ENCODE measurements at places on chromosomes 13 and 19.

DNA sequence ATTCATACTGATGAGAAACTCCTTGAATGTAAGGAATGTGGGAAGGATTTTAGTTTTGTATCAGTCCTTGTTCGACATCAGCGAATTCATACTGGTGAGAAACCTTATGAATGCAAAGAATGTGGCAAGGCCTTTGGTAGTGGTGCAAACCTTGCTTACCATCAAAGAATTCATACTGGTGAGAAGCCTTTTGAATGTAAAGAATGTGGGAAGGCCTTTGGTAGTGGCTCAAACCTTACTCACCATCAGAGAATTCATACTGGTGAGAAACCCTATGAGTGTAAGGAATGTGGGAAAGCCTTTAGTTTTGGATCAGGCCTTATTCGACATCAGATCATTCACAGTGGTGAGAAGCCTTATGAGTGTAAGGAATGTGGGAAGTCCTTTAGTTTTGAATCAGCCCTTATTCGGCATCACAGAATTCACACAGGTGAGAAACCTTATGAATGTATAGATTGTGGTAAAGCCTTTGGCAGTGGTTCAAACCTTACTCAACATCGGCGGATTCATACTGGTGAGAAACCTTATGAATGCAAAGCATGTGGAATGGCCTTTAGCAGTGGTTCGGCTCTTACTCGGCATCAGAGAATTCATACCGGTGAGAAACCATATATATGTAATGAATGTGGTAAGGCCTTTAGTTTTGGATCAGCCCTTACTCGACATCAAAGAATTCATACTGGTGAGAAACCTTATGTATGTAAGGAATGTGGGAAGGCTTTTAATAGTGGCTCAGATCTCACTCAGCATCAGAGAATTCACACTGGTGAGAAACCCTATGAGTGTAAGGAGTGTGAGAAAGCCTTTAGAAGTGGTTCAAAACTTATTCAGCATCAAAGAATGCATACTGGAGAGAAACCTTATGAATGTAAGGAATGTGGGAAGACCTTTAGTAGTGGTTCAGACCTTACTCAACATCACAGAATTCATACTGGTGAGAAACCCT lies 26.6 kb downstream of the ZNF345 start:
- no peak for DNase-seq

DNA sequence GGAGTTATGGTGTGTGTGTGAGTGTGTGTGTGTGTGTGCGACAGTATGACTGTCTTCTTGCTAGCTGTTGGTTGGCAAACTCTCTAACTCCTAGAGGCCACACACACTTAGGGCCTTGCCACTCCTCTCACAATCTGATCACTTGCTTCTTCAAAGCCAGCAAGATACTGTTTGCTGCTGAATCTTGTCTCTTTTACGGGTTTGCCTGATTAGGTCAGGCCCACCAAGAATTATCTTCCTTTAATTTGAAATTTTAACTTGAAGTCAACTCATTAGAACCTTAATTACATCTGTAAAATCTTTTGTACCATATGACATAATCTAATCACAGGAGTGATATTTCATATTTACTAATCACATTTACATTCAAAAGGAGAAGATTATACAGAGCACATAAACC lies 359.2 kb upstream of the SGCG start:
- no peak for DNase-seq

DNA sequence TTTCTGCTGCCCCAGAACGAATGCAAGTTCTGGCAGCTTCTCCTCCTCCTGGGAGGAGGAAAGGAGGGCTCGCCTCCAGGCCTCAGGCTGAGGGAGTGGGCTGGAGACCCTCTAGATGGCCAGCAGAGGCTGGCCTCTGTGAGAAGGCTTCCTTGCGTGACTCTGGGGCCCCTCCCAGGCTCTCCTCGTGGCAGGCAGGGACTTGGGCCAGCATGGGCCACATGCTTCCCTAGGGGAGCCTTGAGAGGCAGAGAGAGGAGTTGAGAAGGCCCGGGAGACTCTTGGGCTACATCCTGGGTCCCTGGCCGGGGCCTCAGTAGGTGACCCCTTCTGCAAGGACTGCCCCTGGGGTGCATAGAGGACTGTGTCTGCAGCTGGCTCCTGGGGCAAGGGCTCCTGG lies 25.9 kb downstream of the LYL1 start:
- no peak for DNase-seq

DNA sequence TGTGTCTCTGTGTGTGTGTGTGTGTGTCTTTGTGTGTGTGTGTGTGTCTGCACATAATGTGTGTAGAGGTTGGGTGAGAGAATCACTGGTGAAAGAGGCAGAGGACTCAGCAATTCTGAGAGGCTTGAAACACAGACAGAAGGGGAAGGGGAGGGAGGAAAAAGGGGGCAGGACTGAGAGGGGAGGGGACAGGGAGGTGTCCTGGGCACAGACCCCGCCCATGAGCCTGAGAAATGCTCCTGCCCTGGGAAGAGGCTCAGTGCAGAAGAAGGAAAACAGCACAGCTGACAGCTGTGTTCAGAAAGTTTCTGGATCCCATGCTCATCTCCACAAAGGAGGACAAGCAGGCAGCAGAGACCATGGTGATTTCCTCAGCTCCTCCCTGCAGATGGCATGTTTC lies 59.1 kb upstream of the CEACAM8 start:
- no peak for DNase-seq

DNA sequence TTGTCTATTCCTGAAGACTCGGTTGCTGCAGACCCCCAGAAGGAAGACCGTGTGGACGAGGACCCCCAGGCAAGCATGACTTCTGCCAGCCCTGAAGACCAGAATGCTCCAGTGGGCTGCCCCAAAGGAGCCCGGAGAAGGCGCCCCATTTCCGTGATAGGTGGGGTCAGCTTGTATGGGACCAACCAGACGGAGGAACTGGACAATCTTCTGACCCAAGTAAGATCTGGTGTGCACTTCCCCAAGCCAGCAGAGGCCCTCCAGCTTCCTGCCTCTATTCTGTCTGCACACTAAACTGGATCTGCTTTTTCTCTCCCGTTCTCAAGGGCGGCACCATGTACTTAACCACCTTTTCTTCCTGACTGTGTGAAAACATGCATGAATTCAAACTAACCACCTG lies 59.8 kb upstream of the C1QTNF9 start:
- no peak for DNase-seq

- no peak for DNase-seq
Measured at GRCh38 chr19:55153652-55154264, 3.8 kb downstream of the TNNI3 start.

GRCh38 chr13:102555914-102556553 lies 40.8 kb upstream of the TPP2 start:
- no peak for DNase-seq

DNA sequence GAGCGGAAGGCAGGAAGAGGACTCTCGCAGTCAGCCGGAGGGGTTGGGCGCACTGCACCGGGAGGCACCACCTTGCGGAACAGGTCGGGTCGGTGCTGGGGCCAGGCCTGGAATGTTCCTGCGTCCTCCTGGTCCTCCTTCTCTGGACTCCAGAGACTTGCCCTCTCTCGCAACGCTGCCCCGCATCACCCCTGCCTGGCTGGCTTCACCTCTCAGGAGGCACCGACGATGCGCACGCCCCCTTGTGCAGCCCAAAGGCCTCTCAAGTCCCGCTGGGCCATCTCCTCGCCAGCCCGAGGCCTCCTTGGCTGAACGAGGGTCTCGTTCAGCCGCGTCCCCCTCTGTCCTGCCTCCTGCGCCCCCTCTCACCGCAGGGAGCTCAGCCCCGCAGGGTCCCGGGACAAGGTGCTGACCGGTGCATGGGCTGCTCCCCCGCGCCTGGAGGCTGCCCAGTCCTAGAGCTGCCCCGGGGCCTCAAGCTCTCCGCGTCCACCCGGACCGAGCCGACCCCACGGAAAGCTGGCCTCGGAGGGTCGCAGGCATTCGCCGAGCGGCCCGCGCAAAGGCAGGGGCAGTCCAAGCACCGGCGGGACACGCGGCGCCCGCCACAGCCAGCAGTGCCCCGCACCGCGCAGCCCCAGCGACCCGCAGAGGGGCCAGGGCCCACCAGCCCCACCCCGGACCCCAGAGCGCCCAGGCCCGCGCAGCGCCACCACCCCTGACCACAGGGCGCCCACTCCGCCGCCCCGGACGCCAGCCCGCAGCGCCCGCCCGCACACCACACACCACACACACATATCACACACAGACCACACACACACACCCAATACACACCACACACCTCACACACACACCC lies 133.8 kb downstream of the CRYL1 start:
- DNase-seq: no peak

DNA sequence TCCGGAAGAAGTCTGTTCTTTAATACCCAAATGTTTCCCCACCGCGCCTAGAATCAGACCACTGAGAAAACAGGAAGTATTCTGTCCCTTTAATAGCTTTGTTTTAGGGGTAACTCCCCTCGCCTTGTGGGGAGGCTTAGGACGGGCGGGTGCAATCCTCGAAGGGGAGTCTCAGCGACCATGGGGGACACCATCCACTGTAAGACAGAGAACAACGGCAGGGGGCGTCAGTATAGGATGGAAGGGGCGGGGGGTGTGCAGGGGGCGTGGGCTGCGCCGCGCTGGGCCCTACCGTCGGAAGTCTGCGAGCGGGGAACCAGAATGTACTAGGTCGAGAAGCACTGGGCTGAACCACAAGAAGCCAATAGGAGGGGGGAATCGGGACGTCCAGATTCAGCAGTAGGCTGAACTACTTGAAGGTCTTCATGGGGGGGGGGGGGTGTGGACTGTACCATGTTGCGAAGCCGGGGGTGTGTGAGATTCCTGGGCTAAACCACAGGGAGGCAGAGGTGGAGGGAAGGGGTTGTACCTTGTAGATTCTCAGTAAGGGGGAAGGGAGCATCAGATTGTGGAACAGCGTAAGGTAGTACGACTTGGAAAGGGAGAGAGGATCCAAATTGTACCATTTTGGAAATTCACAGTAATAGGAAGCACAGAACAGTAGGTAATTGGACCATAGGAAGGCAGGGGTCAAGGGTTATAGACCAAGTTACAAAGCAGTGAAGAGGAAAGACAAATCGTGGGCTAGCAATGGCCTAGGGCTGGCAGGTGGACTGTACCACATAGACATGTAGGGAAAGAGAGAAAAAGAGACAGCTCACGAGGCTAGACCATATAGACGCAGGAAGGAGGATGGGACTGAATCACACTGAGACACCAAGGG lies 1.0 kb upstream of the DBP start:
- DNase-seq: peak; percentile 58

GRCh38 chr19:18271433-18271841 lies 2.8 kb downstream of the IQCN start:
- DNase-seq: no peak

DNA sequence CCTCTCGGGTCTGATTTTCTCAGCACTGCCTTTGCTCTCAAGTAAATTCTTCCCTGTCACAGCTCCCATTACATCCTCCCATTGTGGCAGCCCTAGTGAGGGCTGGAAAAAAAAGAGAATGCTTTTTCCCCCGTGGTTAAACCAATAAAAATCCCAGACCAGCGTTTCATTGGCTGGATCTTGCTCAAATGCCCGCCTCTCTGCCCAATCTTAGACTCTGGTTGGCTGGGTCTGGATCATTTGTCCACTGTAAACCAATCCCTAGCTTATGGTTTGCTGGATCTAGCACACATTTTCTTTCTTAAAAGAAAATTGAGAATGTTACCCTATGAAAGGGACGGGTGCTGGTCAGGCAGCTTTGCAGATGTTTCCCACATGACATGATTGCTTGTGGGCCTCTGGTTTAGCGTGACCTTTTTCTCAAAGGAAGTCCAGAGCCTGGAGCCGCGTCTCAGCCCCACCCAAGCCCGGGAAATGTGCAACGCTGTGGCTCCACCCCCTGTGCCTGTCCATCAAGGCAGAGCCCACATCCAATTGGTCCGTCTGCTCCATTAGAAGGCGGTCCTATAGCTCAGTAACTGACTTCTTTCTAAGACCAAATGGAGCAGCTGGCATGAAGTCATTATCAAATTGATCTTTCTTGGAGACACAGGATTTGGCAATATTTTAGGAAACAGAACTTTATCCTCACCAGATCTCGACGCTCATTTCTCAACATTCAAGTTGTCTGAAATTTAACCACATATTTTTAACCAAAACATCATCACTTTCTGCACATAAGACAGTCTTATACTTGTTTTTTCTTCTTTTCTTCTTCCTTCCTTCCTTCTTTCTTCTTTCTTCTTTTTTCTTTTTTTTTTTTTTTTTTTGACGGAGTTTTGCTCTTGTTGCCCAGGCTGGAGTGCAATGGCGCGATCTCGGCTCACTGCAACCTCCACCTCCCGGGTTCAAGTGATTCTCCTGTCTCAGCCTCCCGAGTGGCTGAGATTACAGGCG lies 2.6 kb upstream of the MCEMP1 start:
- no peak for DNase-seq

- no peak for DNase-seq
Measured at GRCh38 chr13:108781312-108781711, 151.9 kb downstream of the MYO16 start.

DNA sequence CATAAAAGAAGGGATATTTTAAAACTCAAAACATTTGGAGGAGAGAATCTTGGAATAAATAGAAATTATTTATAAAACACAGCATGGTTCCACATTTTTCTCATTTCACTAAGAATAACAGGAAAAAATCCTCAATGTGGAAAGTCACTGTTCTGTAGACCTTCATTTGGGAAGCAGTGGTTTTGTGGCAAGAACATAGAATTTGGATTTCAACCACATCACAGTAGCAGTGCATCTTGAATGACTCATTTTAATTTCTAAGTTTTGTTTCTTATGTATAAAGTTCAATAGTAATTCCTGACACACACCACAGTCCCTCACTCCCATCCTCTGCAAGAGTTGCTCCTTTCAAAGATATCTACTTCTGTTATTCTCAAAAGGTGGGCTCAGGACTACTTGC lies 264.0 kb downstream of the ENOX1 start:
- no peak for DNase-seq

- DNase-seq: no peak
Measured at GRCh38 chr13:94588541-94588940, 7.4 kb downstream of the TGDS start.

DNA sequence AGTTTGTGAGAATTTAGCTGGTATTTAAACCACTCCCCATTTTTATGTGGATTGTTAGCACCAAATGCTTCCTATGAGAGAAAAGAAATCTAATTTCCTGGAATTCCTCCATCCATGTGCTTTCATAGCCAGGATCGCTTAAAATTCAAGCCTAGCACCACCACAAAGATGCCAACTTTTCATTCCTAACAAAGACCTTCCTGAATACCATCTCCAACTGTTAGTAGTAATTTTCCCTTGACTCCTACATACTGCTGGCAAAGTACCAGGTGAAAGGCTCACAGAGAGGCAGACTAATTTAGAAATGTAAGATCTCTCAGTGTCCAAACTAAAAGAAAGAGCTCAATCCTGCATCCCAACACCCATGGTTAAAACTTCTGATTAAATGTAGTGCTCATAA lies 386.3 kb downstream of the KCTD12 start:
- no peak for DNase-seq

- no peak for DNase-seq
Measured at GRCh38 chr13:66864627-66865026, 365.5 kb downstream of the PCDH9 start.
